ENCODE measurements at places on chromosomes 2 and 18.

DNA sequence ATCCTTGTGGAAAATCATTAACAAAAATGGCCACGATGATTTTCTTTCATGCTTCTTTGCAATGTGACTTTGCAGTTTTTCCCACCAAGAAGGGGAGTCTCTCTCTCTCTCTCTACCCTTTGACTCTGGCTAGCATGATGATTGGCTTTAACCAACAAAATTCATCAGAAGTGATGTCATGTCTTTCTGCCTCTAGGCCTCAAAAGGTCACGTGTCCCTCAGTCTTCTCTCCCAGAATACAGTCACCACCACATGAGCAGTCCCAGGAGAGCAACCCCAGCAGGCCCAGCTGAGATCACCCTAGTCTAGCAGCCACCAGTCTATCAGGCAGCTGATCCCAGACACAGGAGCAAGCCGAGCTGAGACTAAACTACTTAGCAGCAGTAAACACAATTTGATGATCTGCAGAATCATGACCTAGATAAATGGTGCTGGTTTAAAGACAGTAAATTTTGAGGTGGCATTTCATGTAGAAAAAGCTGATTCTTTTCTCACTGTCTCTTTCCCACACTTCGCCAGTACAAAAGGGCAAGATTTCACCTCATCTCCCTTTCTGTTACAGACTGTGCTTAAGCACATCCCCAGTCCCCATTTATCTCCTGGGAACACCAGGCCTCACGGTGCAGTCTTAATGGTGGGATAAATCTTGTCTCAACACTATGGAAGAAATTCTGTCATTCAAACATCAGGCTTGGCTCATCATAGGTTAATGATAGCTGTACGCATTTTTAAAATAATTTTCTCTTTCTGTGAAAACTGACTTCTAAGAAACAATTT is 132.7 kb downstream of the SCG2 start:
- no peak for DNase-seq

- DNase-seq: no peak
Measured at GRCh38 chr18:61277808-61278207, 55.4 kb upstream of the CDH20 start.

GRCh38 chr2:42233976-42234441 is 64.9 kb downstream of the EML4 start:
- DNase-seq: no peak

DNA sequence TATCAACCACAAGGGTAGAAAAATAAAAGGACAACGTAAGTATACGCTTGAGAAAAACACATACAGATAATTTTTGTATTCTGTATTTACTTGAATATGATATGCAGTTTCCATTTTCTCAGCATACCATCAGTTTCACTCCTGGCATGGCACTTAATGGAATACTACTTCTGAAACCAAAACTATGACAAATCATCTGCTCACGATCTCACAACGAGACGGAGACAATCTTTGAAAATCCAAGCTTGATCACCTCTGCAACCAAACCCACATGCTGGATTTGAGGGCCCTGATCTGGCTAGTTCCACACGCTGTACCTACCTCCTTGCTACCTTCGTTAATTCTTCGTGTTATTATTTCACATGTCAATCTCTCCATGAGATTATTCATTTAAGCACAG is 387.6 kb downstream of the NBAS start:
- no peak for DNase-seq

DNA sequence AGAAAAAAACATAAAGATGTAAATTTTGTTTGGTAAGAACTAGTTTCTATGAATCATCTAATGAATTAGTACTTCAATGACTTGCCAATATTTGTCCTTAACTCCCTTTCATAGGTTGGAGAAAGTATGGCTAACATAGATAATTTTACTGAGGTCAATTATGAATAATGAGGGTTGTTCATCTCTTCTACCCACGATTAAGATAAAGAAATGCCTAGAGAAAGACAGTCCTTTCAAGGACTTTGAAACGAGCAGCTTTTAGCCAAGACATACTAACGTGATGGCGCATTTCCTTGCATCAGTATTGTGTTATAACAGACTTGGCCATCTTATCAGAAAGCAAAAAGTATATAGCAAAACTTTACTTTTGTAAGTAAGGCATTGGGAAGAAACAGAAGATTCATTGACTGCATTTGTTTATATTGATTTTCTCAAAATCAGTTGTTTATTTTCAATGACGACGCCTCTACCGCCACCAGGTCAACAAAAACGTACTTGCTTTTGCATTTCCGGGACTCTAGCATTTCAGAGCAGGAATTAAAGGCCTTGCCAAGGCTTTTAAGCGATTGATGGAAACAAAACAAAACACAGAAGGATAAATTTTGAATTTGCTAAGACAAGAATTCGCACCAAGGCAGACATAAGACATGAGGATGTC is 961 bp downstream of the RBM43 start:
- no peak for DNase-seq

DNA sequence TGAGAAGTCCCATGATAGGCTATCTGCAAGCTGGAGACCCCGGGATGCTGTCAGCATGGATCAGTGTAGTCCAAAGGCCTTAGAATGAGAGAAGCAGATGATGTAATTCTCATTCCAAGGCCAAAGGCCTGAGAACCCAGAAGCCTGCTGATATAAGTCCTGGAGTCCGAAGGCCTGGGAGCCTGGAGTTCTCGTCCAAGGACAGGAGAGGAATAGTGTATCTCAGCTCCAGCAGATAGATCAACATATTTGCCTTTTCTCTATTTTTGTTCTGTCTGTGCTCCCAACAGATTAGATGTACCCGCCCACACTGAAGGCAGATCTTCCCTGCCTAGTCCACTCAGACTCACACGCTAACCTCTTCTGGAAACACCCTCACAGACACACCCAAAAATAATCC is 454.9 kb upstream of the CHAC2 start:
- DNase-seq: no peak

- DNase-seq: no peak
Measured at GRCh38 chr18:62500966-62501591, 21.7 kb upstream of the ZCCHC2 start.

DNA sequence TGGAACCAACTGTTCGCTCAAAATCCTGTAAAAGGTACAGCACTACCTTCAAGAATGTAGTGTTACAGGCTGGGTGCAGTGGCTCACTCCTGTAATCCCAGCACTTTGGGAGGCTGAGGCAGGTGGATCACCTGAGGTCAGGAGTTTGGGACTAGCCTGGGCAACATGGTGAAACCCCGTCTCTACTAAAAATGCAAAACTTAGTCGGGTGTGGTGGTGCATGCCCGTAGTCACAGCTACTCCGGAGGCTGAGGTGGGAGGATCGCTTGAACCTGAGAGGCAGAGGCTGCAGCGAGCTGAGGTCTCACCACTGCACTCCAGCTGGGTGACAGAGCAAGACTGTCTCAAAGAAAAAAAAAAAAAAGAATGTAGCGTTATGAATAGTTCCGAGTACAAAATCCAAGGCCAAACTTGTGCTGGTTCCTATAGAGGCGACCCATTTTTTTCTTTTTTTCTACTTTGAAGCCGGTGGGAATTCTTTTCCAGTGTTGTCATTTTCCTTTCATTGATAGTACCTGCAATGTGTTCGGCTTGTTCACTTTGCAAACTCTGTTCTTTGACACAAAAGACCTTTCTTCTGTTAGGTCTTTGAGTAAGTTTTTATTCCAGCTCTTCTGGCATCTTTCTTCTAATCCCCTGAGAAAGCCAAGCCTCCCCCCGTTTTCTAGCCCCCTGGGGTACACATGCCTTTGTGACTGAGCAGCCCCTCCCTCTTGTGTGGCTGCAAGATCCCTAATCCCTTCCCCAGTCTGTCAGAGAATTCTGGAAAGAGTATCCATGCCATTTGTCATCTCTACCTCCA is 25.1 kb downstream of the INPP5D start:
- DNase-seq: no peak

DNA sequence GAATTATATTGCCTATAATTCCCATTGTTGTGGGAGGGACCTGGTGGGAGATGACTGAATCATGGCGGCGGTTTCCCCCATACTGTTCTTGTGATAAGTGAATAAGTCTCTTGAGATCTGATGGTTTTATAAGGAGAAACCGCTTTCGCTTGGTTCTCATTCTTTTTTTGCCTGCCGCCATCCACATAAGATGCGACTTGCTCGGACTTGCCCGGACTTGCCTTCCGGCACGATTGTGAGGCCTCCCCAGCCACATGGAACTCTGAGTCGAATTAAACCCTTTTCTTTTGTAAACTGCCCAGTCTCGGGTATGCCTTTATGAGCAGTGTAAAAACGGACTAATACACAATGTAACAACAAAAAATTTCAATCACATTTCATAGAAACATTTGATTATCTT is 115.8 kb downstream of the C2orf74 start:
- DNase-seq: no peak

DNA sequence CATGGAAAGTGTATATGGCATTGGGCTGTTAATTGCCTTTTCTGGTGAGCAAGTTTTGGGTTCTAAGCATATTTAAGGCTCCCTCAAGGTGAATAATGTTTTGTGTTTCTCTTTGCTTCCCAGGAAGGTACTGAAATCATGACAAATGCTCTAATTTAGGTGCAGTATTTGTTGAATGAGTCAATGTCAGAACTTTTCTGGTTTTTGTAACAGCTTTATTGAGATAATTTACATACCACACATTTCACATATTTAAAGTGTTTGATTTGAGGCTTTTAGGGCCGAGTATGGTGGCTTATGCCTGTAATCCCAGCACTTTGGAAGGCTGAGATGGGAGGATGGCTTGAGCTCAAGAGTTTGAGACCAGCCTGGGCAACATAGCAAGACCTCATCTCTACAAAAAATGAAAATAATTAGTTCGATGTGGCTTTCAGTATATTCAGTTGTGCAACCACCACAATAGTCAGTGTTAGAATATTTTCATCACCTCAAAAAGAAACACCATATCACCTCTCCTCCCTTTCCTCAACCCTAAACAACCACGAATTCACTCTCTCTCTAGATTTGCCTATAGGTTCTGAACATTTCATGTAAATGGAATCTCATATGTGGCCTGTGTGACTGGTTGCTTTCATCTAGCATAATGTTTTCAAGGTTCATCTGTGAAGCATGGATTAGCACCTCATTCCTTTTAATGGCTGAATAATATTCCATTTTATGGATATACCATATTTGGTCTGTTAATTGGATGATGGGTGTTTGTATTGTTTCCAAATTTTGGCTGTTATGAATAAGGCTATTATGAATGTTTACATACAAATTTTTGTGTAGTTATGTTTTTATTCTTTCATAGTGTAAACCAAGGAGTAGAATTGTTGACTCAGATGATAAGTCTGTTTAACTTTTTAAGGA is 54.9 kb downstream of the MGAT5 start:
- DNase-seq: no peak

DNA sequence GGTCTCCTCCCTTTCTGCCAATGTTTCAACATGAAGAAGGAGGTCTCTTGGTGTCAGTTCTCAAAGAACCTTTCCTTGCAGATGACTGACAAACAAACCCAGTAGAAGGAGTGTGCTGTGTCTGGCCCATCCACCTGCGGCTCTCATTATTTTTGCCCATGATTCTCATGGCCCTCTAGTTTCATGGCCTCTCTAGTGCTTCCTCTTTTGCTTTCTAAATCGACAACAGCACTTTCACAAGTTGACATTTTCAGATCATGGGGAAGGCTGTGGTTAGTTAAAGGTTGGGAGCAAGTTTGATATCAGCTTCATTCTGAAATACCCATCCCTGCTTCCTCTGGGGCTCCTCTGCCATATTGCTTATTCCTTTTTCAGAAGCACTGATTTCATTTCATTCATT is 805.2 kb downstream of the SLC4A3 start:
- DNase-seq: no peak

GRCh38 chr2:197137231-197137630 is 173.3 kb downstream of the ANKRD44 start:
- no peak for DNase-seq

DNA sequence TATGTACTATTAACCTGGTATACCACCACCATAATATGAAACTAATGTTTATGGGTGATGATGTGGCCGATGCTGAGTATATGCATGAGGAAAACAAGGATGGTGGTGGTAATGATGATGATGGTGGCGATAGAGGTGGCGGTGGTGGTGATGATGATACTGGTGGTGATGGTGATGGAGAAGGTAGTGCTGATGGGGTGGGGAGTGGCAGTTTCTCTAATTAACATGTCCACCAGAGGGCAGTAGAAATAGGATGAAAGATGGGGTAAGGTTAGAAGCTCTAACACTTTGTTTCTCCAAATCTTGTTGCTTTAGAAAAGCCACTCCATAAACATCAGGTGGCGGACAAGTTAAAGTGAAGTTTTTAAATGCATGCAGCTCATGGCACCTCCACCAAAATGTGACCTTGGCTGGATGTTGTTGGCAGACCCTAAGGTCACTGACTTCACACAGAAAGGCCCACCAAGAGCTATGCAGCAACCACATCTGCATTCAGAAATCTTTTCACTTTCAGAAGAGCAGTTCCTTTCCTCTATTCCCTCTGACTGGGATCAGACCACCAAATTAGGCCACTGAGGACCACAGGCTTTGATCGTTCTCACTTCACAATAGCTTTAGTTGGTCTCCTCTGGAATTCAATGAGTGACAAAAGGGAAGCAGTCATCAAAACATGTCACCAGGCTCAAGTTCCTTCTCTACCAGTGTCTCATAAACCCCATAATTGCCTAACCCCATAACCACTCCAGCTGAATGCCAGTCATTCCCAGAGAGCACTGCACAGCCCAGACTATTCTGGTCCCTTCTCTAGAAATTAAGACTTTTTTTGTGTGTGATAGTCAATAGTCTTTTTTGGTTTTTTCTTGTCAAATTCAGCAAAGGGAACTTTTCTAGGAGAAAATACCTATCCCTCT is 7.5 kb upstream of the BCL11A start:
- DNase-seq: no peak

GRCh38 chr2:37471994-37472393 is 127.6 kb downstream of the QPCT start:
- no peak for DNase-seq

- no peak for DNase-seq
Measured at GRCh38 chr2:3778851-3779495, 75.6 kb downstream of the DCDC2C start.

DNA sequence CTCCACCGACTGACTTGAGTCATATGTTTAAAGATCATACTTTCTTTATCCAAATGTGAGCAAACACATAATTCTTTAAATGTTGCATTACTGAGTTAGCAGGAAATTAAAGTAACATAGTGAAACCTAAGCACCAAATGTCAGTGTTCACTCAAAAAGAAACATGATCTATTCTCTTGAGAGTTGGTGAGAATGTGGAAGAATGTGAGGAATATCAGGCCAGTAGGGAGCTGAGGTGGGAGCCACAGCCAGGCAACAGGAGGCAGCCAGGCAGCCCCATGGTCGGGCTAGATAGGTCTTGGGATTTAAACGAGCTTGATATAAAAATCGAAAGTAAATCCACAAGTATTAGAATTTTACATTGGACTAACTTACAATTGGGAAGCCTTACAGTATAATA is 198.1 kb upstream of the SH3BP4 start:
- DNase-seq: no peak

DNA sequence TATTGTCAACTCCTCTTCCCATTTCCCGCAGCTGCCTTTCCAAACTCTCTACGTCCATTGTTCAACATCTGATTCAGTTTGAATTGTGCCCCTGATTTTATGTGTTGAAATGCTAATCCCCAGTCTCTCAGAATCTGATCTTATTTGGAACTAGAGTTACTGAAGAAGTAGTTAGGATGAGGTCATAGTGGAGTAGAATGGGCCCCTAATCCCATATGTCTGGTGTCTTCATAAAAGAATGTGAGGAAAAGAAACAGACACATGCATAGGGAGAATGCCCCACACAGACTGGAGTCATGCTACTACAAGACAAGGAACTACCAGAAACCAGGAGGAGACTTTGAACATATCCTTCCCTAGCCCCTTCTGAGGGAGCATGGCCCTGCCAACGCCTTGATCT is 99.2 kb downstream of the LRP1B start:
- DNase-seq: no peak

GRCh38 chr2:68282811-68283418 is 30.6 kb upstream of the PPP3R1 start:
- no peak for DNase-seq

- no peak for DNase-seq
Measured at GRCh38 chr2:65032019-65032975, 23.9 kb upstream of the CEP68 start.

Data from stimulated activated CD4-positive, alpha-beta T cell treated with anti-CD3 and anti-CD28 coated beads, Interleukin-15, amount 100 ng/mL, for 1 hour (primary cell).